ENCODE measurements at places on chromosomes 5 and 9.

- no peak for DNase-seq
Measured at GRCh38 chr5:102539562-102539961, 40.8 kb upstream of the SLCO6A1 start.

GRCh38 chr9:129773262-129774048 lies 20.6 kb upstream of the PTGES start:
- DNase-seq: no peak

- DNase-seq: no peak
Measured at GRCh38 chr9:137115394-137116026, 977 bp upstream of the DPP7 start.

DNA sequence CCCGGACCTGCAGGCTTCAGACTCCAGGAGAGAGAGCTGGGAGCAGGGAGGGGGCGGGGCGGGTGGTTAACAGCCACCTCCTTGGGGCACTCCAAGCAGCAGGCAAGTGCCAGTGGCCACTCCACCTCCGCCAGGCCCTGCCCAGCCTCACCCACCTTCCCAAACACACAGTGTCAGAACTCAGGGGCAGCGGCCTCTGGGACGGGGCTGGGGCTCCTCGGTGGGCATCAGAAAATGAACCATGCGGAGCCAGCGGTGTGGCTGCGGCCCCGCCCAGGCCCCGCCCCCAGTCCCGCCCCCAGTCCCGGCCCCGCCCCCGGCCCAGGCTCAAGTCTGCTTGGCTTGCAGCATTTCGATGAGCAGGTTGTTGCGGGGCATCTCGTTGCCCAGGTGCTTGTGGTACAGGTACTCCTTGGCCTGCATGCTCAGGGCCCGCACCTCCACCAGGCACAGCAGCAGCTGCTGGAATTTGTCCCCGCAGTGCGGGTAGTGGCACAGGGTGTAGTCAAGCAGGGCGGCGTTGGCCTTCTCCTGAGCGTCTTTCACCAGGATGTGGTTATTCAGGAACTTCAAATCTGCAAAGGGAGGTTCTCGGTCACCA lies 24.7 kb downstream of the NR5A1 start:
- no peak for DNase-seq

GRCh38 chr5:158434749-158435148 lies 575.8 kb upstream of the CLINT1 start:
- DNase-seq: no peak

GRCh38 chr5:66538126-66538525 lies 58.1 kb upstream of the MAST4 start:
- no peak for DNase-seq

GRCh38 chr9:4147476-4148230 lies 152.2 kb downstream of the GLIS3 start:
- peak; percentile 45 for DNase-seq

- no peak for DNase-seq
Measured at GRCh38 chr5:170327829-170328228, 30.3 kb upstream of the LCP2 start.

DNA sequence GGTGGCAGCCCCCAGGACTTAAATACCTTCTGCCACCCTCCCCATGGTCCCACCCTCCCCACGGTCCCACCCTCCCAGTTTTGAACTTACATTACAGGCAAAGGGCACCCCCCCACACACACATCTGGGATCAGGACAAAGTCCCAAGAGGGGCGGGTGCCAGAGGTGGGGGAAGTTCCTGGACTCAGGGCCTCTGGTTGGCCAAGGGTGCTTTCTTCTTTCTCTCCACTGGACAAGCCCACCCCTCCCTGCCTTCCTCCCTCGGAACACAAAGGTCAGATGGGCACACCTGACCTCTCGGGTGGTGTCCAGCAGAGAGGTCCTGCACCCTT lies 19.1 kb upstream of the RALGDS start:
- DNase-seq: no peak

DNA sequence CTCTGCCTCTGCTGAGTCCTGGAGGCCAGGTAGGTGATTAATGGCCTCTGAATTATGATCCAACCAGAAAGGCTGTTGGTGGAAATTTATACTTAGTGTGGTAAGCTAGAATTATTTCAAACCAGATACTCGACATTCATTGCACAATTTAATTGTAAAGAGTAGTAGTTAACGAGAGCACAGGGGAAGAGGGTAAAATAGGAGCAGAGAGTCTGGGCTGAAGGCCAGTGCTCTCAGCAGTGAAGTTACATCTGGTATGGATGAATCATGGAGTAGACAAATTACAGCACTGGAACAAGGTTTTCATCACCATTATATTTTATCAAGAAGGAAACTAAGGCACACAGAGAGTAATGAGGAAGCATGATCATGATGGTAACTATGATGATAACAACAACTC lies 92.5 kb downstream of the TLR4 start:
- no peak for DNase-seq

GRCh38 chr9:113436728-113437515 lies 26.4 kb downstream of the C9orf43 start:
- DNase-seq: no peak

DNA sequence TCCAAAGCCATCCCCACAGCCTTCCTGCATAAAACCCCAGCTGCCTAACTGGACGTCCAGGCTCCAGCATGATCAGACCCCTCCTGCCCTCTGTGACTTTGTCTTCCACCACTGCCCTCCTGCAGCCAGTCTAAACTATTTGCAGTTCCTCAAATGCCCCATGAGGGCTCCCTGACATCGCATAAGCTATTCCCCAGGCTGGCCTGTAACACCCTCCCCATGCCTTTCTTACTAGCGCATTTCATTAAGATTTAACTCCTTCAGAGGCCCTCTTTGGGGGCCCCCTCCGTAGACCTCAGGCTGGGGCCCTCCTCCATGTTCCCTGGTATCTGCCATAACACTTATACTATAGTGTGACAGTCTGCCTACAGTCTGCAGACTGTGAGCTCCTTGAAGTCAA lies 15.5 kb upstream of the SMIM23 start:
- no peak for DNase-seq

DNA sequence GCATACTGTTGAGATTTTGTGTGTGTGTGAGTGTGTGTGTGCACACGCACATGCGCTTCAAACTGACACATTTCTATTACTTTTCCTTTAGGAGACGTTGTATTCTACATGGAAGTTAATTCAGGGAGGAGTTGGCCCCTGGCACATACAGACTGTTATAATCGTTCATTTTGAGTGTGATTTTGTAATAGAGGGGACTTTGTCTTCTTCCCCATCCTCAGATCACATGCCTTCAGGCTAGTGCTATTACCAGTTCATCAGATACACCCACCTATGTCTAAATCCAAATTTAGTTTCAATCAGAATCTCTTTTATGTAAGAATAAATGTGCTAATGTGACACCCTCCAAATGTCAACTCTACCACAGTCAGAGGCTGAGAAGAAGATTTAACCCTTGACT lies 90.2 kb downstream of the FBXO4 start:
- DNase-seq: no peak

DNA sequence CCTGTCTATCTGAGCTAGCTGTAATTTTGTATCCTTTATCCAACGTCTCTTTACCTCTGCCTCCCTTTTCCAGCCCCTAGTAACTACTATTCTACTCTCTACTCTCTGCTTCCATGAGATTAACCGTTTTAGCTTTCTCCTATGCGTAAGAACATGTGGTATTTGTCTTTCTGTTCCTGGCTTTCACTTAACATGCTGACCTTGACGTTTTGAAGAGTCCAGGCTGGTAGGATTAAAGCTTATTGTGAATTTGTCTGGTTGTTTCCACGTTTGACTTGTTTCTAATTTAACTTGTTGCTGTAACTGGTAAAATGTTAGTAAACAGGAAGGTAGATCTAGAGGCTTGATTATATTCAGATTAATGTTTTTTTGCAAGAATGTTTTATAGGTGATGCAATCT lies 385.3 kb downstream of the PSAT1 start:
- no peak for DNase-seq

DNA sequence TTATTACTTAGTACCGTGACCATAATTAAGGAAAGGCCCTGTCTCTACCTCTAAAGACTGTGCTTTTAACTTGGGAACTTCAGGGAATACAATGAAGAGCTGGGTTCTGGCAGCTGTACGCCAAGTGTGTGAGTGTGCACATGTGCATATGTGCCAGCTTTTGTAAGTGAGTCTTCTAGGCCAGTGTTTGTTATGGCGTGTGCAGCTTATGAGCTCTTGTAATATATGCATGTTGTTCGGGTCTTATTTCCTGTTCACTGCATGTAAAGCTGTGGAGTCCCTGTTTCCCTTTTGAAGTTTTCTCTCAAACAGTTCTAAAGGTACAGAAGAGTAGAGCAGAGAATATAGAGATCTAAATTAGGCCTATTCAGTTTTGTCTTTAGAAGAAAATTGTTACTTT lies 30.5 kb downstream of the TGFBR1 start:
- no peak for DNase-seq

DNA sequence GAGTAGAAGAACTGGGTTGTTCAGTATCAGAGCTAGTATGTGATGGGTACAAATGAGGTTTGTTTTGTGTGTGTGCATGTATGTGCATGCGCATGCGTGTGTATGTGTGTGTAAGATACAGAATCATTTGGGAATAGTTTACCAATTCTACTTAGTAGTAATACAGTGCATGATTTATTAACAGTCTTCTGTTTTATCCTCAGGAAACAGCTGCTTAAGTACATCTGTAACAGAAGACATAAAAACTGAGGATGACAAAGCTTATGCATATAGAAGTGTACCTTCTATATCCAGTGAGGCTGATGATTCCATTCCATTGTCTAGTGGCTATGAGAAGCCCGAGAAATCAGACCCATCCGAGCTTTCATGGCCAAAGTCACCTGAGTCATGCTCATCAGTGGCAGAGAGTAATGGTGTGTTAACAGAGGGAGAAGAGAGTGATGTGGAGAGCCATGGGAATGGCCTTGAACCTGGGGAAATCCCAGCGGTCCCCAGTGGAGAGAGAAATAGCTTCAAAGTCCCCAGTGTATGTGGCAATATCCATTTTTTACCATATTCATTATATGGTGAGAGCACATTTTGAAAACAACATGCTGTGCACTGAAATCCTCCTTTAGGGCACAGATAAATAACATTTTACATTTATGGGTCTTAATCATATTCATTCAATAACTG lies 228.5 kb downstream of the KDM4C start:
- DNase-seq: no peak

- no peak for DNase-seq
Measured at GRCh38 chr5:171660434-171660833, 125.2 kb upstream of the SMIM23 start.

DNA sequence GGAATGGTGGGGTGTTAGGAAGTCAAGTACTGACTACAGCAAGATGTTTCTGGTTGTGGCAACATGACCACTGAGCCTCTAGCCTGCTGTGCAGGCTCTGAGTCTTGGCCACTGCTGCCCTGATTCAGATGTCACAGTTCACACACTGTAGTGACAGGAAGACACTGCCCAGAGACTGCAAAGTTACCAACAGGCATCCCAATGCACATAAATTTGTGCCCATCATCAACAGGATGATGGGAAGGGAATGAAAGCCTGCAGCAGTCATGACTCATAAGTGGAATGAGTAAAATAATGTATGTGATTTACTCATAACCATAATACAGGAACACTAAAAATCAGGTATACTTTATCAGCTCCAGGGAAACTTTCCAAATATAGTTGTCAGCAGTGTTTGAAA lies 251.6 kb upstream of the HAPLN1 start:
- DNase-seq: no peak

DNA sequence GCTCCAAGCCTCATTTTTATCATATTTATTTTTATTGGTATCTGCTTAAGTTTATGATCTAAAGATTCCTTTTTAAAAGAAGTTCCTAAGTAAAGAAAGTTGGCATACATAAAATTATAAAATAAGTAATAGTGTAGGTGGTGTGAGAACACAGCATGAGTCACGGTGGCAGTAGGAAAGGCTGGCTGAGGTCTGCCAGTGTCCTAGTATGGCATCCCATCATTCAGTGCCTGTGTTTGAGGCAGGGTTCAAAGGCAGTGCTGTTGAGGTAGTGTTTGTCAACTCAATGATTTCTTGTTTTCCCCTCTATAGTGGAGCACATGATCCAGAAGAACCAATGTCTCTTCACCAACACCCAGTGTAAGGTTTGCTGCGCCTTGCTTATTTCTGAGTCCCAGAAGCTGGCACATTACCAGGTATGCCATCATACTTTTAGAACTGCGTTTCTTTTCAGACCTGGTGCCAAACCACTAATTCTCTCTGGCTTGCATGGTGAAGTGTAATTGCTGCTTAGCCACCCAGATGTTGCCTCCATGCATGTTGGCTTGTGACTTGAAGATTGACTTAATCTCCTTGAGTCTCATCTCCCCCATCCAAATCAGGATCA lies 18.4 kb downstream of the ZNF346 start:
- DNase-seq: no peak

DNA sequence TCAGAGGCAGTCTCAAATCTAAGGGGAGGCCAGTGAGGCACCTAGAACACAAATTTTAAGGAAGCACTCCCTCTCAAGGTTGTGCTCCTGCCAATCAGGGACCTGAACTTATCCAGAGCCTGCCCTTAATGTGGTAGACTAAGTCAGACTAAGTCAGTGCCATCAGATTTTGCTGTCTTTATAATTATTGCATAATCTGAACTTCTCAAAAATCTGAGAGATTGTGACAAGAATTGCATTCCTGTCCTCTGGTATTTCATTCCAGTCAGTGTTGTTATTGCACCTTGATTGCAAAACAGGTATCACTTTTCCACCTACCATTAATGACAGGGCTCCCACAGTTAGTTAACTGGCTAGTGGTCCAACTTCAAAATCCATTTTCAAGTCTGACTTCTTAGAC lies 197.1 kb upstream of the HCN1 start:
- no peak for DNase-seq

GRCh38 chr5:119578937-119579336 lies 50.4 kb upstream of the FAM170A start:
- peak; percentile 61 for DNase-seq

GRCh38 chr5:55187370-55187769 lies 14.4 kb upstream of the CDC20B start:
- DNase-seq: peak; percentile 29

DNA sequence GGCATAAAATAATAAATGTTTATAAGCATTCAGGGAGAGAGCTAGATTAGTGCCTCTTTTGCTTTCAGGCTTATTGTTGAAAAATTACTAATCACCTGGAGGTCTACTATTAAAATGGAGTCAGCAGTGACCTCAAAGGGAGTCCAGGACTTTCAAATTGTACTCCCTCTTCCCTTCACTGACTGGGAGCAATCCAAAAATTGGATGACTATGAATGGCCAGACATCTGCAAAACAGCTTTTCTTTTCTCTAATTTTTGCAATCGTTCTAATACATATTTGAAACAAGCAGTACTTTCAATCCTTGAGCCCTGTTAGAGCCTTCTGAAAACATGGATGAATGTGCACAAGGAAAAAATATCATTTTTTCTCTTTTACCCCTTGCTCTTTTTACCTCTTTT lies 461.8 kb downstream of the TMEM232 start:
- no peak for DNase-seq

- no peak for DNase-seq
Measured at GRCh38 chr9:108802967-108803366, 52.8 kb downstream of the ACTL7B start.

- no peak for DNase-seq
Measured at GRCh38 chr9:70817311-70817710, 304.1 kb downstream of the TRPM3 start.

DNA sequence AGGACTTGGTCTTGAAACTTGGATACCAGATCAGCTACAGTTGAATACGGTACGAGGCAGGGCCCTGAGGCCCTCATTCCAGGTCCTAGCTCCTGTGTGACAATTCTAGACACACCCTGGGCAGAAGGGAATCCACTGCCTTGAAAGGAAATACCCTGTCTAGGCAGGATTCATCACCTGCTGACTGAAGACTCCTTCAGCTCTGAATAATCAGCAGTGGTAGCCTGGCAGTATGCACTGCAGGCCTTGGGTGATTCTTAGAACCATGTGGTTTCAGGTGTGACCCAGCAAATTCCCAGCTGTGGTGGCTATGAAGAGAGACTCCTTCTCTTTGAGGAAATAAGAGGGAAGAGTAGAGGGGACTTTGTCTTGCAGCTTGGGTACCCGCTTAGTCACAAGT lies 17.2 kb upstream of the EFNA5 start:
- DNase-seq: no peak
